Brain pericyte (primary cell): ENCODE measurements at places on chromosomes 12 and 14.

- DNase-seq: no peak
Observed at GRCh38 chr12:46839232-46839631, 13.4 kb upstream of the SLC38A4 start.

- DNase-seq: no peak
Observed at GRCh38 chr12:130761537-130762318, 45.6 kb upstream of the RIMBP2 start.

DNA sequence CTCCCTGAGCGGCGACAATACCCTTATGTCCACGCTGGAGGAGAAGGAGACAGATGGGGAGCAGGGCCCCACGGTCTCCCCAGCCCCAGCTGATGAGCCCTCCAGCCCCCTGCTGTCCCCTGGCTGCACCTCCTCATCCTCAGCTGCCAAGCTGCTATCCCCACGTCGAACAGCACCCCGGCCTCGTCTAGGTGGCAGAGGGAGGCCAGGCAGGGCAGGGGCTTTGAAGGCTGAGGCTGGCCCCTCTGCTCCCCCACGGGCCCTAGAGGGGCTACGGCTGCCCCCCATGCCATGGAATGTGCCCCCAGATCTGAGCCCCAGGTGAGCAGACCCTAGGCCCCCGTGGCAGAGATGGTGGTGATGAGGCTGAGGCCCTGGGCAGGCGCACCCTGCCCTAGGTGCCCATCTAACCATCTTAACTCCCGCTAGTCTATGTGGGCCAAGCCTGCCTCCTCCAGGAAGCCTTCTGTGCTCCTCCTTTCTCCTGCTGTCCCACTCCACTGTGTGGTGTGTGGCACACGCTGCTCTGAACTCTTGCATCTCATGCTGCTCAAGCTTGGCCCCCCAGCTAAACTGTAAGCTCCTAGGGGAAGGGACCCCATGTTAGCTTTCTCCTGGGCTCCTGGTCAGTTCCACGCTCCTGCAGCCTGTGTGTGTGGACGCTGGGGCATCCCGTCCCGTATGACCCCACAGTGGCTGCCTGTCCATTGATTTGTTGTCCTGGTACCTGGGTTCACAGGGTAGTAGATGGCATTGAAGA is 12.1 kb downstream of the MCRS1 start:
- no peak for DNase-seq

- peak; percentile 26 for DNase-seq
Observed at GRCh38 chr12:93540466-93540865, 32.0 kb upstream of the SOCS2 start.

DNA sequence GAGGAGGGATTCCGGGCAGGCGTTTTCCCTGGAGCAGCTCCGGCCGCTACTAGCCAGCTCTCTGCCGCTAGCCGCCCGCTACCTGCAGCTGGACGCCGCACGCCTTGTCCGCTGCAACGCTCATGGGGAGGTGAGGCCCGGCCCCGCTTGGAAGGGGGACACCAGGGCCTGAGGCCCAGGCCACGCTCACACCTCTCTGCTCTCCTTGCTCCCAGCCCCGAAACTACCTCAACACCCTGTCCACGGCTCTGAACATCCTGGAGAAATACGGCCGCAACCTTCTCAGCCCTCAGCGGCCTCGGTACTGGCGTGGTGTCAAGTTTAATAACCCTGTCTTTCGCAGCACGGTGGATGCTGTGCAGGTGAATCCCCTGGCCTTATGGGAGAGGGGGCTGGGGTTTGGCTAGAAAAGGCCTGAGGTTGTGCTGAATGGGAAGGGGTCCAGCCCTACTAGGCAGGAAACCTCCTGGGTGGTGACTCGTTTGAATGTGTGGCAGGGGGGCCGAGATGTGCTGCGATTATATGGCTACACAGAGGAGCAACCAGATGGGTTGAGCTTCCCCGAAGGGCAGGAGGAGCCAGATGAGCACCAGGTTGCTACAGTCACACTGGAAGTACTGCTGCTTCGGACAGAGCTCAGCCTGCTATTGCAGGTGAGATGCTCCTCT is 597 bp downstream of the RNF31 start:
- DNase-seq: no peak

GRCh38 chr14:22547948-22548750 is 40.9 kb downstream of the DAD1 start:
- no peak for DNase-seq

GRCh38 chr12:42473130-42473529 is 116.4 kb downstream of the PRICKLE1 start:
- no peak for DNase-seq

- DNase-seq: no peak
Observed at GRCh38 chr12:110079477-110080400, 31.4 kb upstream of the C12orf76 start.

DNA sequence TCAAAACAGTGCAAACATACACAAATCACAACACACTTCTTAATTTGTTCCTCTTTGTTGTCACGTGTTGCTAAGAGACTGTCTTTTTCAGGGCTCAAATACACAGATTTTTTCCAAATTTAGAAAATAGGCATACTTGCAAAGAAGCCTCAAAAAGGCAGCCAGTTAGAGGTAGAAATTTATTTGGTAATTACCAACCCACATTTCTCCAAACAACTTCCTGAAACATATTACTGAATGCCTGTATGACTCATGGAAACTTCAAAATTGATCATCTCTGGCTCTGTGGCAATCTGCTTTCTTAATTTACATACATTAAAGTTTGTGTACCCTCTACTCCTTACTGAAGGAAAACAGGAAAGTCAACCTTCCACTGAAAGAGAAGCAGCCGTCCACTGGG is 36.4 kb downstream of the PPM1H start:
- DNase-seq: no peak

- no peak for DNase-seq
Observed at GRCh38 chr14:104526723-104527645, 52.6 kb upstream of the C14orf180 start.

DNA sequence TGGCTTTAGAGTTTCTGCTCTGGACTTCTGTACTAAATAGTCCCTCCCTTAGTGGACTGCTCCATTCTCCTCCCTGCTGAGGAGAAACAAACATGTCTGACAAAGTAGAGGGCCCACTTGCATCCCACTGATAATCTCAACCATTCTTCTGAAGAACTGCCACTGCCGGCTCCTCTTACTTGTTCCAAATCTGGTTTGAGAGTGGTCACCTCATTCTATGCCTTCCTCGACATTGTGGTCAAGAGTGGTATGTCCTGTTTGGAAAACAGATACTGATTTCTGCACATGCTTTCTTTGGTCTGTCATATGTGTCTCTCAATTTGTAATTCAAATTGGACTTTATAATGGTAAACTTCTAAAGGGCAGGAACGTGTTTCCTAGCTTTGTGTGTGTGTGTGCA is 36.3 kb upstream of the PLEKHA5 start:
- DNase-seq: no peak

- no peak for DNase-seq
Observed at GRCh38 chr14:36656687-36657398, 4.8 kb upstream of the PAX9 start.

DNA sequence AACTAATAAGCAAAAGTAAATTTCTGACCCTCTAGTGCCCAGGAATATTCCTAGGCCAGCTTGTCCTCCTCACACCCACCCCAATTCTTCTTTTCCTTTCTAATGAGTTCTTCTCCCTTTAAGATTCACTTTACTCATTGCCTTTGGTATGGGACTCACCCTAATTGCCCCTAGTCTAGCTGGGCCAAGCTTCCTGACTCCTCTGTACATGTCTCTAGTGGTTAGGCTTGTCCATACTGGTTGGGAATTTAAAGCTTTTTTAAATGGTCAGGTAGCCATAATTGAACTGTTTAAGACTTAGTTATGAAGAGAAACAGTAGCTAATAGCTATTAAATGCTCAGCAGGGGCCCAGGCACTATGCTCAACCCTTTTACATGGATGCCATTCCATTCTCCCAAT is 248.2 kb downstream of the C12orf42 start:
- DNase-seq: no peak

- DNase-seq: no peak
Observed at GRCh38 chr14:22265319-22266141, 323.5 kb downstream of the DAD1 start.

DNA sequence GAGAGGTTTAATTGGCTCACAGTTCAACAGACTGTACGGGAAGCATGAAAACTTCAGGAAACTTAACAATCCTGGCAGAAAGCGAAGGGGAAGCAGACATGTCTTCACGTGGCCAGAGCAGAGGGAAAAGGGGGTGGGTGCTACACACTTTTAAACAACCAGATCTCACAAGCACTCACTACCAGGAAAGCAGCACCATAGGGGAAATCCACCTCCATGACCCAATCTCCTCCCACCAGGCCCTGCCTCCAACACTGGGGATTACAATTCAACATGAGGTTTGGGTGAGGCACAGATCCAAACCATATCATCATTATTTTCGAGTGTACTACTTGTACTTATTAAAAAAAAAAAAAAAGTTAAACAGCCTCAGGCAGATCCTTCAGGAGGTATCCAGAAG is 29.9 kb downstream of the RXYLT1 start:
- no peak for DNase-seq

- DNase-seq: no peak
Observed at GRCh38 chr14:71163050-71163841, 256.0 kb downstream of the PCNX1 start.

- DNase-seq: no peak
Observed at GRCh38 chr14:59622631-59623030, 46.0 kb upstream of the CCDC175 start.

GRCh38 chr12:92550661-92551060 is 152.1 kb upstream of the PLEKHG7 start:
- no peak for DNase-seq

GRCh38 chr12:107126796-107127481 is 33.6 kb upstream of the CRY1 start:
- DNase-seq: no peak

- DNase-seq: no peak
Observed at GRCh38 chr12:131047789-131048610, 94.3 kb downstream of the ADGRD1 start.

DNA sequence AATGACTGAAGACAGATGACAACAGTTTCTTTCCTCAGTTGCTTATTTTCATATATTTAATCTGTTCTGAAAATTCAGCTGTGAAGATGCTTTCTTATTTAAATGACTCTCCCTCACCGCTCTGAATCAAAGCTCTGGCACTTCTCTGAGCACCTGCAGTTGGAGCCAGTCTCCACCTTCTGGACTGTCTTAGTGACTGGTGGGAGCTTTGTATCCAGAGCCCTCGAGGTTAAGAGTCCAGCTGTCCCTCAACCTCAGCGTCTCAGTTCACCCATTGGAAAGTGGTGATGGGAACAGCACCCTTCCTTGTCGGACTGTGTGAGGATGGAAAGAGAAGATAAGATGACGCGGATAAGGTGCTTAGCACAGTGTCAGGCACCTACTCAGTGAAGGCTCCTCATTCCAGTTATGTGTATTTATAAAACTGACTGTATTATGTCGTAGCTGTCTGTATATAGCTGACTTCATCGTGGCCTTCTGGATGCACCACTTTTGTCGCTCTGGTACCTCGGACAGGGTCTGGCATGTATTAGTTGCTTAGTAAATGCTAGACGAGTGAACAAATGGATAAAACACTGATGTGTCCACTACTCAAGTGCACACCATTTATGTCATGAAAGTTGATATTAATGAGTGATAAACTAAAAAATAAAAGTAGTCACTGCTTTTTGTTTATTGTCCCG is 34.5 kb downstream of the ELK3 start:
- DNase-seq: no peak

DNA sequence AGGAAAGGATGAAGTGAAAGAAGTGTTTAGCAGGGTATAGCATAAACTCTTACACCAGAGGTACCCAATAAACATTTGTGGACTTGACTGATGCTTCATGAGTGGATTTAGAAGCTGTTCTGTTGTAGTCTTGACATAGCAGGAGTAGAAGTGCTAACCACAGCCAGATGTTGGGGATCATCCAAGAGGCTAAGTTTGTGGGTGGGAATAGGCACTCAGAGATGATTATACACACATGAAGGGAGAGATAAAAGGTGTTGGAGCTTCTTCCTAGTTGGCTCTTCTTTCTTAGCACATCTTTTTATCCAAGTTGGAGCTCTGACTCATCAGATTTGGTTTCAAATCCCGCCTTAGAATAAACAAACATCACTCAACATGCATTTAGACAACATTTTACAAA is 166.7 kb upstream of the E2F7 start:
- DNase-seq: no peak

GRCh38 chr14:99862136-99862535 is 68.9 kb downstream of the EML1 start:
- DNase-seq: no peak

- peak; percentile 31 for DNase-seq
Observed at GRCh38 chr12:81257947-81258551, 180.2 kb downstream of the ACSS3 start.

- DNase-seq: no peak
Observed at GRCh38 chr14:89160437-89160836, 256.6 kb downstream of the FOXN3 start.

DNA sequence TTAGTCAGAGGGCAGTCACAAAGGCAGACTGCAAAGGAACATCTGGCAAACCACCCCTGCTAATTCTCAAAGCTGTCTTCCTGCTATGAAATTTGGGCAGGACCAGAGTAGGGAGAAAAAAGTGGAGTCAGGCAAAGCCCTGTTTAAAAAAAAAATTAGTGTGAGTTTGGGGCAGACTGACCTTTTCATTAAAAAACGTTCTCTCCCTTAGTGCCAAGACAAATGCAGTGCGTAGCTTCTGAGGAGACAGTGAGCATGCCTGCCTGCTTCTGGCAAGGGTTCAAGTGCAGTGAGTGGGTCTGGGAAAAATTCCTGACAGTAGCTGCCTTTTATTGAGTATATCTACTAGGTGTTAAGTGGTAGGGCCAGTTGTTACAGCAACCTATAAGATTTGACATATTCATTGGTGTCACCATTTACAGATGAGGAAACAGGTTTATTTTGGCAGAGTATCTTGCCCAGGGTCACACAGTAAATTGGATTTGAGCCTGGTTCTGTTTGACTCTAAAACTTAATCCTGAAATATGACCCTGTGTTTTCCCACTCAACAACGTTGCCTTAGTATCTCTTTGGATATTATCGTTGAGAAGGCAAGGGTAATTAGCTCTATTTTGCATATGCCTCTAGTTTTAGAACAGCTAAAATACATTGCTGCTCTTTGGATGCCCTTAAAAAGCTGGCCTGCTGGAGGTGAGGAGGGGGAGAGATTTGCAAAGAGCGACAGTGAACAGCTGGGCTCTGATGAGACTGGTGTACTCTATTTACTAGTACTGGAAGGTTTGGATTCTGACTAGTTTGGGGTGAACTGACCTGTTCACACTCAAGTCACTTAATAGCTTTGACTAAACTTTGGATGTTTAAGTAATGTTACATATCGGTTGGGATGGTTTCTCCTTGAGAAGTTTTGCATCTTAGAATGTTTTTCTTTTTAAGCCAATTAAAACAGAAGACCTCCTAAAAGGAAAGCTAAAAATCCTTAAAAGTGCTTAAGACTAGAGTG is 72.8 kb downstream of the PAPOLA start:
- no peak for DNase-seq

GRCh38 chr12:64128366-64128765 is 93.7 kb downstream of the KICS2 start:
- DNase-seq: no peak

DNA sequence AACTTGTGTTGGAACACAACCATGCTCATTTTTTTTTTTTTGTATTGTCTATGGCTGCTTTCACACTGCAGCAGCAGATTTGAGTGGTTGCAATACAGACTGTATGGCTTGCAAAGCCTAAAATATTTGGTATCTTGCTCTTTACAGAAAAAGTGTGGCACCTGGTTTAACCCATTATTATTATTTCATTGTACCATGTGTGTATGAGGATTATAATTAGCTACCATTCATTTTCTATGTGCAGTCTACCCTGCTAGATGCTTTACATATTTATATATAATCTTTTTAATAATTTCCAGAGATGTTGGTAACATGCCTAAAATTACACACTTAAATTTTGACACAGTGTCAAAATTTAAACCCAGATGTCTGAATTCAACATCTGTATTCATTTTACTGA is 37.7 kb downstream of the SPATS2 start:
- no peak for DNase-seq

- DNase-seq: no peak
Observed at GRCh38 chr12:105676694-105677093, 346.2 kb downstream of the C12orf75 start.
